Stimulated activated CD4-positive, alpha-beta T cell treated with anti-CD3 and anti-CD28 coated beads, Interleukin-1b, Interleukin-23, amount 100 ng/mL, for 48 hours (primary cell): ENCODE measurements at places on chromosomes 6 and 20.

GRCh38 chr6:38955861-38956260 lies 92.7 kb upstream of the GLP1R start:
- no peak for DNase-seq

DNA sequence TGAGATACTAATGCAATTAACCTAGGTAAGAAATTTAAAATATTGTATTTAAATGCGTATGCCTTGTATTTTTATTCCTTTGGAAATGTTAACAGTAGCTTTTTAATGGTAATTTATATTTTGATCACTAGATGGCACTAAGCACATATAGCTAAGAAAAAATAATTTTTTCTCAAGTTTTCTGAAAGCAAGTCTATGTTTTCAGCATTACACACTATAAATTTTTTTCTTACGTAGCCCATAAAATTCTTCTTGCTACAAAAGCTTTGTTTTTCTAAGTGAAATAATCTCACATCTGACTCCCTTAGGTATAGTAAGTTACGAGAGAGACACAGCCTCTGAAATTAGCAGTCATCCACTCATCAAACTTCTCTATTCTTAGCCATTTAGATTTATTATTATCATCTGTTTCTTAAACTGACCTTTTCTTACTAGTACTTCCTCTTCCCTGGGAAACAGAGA lies 35.7 kb downstream of the TSPYL4 start:
- DNase-seq, result no peak

- DNase-seq, result peak; percentile 27
Measured at GRCh38 chr6:28985462-28986164, 19.5 kb downstream of the ZNF311 start.

DNA sequence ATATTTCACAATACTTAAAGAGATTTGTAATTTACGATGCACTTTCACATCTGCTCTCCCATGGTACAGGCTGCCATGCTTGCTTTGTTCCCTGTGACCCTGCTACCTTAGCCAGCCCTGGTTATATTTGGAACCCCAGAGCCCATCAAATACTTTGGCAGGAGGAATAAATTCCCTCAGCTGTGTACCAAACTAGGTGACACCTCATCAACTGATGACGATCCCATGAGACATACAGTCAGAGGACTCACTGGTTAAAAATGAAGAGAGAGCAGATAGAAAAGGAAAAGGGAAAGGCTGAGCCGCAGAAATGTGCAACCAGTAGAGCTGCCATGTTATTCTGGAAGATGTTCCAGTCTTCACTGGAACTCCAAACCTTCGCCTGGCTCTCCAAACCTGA lies 120.0 kb downstream of the SIM1 start:
- no peak for DNase-seq

DNA sequence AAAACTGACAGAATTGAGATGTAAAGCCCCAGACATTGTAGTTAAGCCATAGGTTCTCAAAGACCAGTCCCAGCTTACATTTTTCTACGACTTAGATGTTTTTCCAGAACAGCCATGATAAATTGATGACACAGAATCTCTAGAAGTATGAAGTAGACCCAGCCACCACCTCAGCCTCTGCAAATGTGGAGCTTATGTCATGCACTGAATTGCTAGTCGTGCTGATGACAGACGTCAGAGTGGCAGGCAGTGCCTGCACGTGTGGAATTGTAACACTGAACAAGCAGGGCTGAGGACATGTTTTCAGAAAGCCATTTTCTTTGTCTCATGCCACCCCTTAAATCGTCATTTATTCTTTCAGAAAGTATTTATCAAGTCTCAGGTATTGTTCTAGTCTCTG lies 72.4 kb upstream of the TMEM181 start:
- no peak for DNase-seq
